Skin of body (tissue), 3 donors: ENCODE measurements at places on chromosomes 5 and 9. TPM values are rescaled to one million over a fixed set of nuclear protein-coding genes. Genes with fewer than 3 reads are reported as not detected.

GRCh38 chr9:76699971-76700370 lies 64.3 kb upstream of the PCA3 start:
- peak; percentile 66 for DNase-seq

GRCh38 chr5:131171276-131171810 lies 599 bp downstream of the LYRM7 start:
- no peak for DNase-seq

- DNase-seq = no peak
These were observed 224.4 kb downstream of the TENT4A start for GRCh38 chr5:6937677-6938076.

DNA sequence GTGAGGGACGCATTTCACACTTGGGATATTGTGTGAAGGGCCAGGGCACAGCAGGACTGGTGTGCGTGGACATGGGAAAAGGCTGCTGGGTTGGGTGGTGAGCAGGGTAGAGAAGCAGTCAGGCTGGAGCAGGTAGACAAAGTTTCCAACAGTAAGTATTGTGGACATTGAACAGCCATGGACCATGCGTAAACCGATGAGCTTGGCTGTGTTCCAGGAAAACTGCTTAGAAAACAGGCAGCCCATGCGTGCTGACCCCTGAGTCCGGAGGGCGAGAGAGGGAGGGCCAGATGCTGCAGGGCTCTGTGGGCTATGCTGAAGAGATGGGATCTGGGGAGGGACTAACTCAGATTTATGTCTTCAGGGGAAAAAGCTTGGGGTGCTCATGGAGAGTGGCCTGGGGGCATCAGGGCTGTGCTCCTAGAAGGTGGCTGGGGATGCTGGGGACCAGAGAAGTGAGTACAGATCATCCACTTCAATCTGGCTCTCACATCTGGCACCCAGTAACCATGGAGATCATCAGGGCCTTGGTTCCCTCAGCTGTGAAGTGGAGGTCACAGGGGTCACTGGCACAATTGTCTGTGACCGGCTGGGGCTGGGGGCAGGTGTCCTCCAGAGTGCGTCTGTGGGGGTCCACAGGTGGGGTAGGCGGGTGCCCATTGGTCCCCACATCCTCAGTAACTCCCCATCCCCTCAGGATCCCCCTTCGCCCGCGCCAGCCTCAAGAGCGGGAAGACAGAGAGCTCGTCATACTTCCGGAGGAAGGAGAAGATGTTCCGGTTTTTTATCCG lies 93.3 kb downstream of the CACNA1B start:
- no peak for DNase-seq

CKMT2 gene
- total RNA-seq = 20.3 TPM

GRCh38 chr5:173926359-173926758 lies 38.2 kb downstream of the CPEB4 start:
- no peak for DNase-seq

DNA sequence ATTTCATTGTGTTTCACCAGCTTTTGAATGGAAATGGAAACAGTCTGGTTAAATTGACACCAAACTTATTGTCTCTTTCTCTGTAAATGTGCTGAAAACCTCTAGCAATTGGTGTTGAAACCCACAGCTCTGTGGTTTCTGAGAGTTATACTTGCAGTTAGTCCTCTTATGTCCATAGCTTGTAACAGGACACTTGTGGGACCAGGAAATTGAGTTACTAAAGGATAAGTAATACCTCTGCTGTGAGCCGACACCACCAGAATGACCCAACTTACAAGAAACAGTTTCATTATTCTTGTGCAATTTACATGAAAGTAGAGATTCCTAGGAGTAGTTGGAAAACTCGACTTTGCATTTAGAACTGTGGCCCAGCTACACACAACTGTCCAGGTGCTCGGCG lies 191.5 kb downstream of the CFAP90 start:
- no peak for DNase-seq

GRCh38 chr5:134547066-134547465 lies 21.6 kb downstream of the JADE2 start:
- no peak for DNase-seq

DNA sequence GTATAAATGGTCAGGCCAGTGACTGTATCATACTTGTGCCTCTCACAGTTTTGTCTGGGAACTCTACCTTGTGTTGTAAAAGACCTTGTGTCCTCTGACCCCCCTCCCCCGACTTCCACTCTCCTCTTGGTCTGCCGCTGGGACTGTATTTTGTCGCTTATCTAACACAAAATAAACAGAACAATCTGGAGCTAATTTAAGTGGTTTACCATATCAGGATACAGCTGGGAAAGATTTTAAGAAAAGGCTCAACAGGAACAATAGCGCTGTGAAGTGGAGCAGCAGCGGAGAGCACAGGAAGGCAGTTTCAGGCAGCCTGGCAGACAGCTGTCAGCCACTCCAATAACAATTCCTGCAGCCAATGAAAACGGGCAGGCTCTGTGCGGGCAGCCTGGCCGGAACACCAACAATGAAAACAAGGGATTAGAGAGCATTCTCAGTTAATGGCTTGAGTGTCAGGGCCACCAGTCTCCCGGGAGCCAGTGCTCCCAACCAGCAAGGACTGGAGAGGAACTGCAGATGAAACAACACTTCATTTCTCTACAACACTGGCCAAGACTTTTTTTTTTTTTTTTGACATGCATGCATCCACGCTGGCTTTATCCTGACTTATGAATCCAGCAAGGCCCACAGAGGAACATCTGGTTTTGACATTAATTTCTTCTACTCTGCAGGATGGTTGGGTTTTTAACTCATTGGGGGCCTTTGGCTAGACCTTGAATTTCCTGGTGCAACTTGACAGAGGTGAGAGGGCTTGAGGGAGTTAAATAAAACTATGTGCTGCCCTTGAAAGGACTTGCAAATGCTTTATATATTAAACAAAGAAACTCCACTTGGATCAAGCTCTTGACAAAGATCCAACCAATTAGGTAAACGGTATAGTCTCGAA lies 76.7 kb downstream of the ARSB start:
- DNase-seq = peak; percentile 98

DNA sequence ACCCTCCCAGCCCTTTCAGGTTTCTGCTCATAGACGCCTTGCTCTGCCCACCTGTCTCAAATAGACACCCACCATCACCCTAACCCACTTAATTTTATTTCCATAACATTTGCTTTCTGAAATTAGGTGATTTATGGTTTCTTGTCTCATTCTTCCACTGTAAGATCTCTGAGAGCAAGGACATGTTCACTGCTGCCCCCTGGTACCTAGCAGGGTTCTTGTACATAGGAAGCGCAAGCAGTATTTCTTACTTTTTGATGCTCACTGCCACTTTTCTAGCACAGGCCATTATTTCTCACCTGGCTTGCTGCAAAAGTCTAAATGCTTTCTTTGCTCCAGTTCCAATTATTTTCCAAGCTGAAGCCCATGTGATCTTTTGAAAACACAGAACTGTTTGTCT lies 16.8 kb downstream of the C9orf57 start:
- DNase-seq = no peak

IFNK gene
- not detected for total RNA-seq

DNA sequence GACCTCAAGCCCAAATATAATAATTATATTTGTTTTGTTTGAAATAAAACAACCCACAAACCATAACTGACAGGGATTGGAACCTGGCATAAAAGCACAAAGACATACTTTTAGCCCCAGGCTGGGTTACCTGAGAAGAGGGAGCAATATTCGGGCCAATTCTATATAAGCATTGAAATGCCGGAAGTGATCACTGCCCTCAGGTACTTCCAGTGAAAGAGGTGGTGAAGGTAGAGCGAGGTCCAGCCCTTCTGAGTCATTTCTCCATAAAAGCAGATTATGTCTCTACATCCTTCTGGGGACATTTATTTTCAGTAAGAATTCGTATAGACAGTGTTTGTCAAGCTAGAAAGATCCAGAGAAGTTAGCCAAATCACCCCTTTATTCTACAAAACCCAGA lies 59.6 kb downstream of the GCNT4 start:
- no peak for DNase-seq

GRCh38 chr5:160923936-160924710 lies 72.1 kb upstream of the ATP10B start:
- no peak for DNase-seq

- DNase-seq = no peak
These were observed 408.3 kb downstream of the SH3GL2 start for GRCh38 chr9:17987189-17987588.

DOK3 gene
- total RNA-seq = 3.8 TPM

DNA sequence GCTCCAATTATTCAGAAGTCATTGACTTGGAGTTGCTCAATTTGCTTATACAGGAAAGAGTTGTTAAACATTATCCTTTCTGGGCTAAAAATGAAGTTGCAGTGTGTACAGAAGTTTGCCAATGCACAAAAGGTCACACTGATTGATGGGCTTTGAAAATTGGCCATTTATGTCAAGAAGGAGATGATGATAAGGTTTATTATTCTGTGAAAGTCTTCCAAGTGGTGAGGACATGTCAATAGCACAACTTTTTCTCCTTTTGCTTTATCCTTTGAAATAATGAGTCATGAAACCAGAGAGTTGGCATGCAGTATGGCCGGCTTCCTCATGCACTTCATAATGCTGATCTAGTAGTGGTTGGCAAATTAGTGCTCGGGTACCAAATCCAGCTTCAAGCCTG lies 848.5 kb upstream of the WWC1 start:
- no peak for DNase-seq

OTP gene
- total RNA-seq = not detected

TMC1 gene
- total RNA-seq = 0.69 TPM

GRCh38 chr9:83935276-83935935 lies 14.2 kb upstream of the KIF27 start:
- DNase-seq = no peak

BARHL1 gene
- not detected for total RNA-seq

NME5 gene
- total RNA-seq = 1.3 TPM

PLPPR1 gene
- total RNA-seq = 1.5 TPM

SIT1 gene
- 0.30 TPM for total RNA-seq

RNF145 gene
- 47.4 TPM for total RNA-seq

GRCh38 chr9:35673132-35674024 lies at the start of gene CA9:
Gene CA9, plus strand, starts transcription at chr9:35673928. Its CDS starts 32 bp downstream, at chr9:35673960.
- DNase-seq = no peak

PCDHB2 gene
- total RNA-seq = 3.1 TPM

DNA sequence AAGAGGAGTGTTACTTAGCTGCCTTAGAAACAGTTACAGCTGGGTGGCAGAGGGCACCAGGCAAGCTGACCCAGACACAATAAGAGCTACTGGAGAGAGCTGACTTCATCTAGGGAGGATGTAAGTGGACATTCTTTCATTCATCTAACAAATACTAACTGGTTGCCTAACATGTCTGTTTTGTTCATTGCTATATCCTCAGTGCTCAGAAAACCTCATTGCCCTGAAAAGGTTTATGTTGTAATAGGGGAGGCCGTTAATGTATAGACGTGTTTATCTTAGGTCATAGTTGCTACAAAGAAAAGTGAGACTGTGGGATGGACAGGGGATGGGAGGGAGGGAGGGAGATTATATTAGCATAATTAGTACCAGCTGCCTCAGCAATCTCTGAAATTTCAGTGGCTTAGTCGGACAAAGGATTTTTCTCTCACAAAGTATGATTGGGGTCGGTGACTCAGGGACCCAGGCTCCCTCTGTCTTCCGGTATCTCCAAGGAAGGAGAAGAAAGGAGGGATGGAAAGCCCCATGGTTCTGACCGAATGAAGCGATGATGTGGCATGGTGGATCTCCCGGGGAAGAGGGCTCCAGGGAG lies 2.6 kb upstream of the SNX18 start:
- no peak for DNase-seq

- no peak for DNase-seq
These were observed 1.7 kb upstream of the PTPN3 start for GRCh38 chr9:109499631-109500410.

GRCh38 chr9:20391208-20391607 lies 231.1 kb downstream of the MLLT3 start:
- no peak for DNase-seq

SPATA31C1 gene
- total RNA-seq = not detected

- no peak for DNase-seq
These were observed 50.2 kb upstream of the NR3C1 start for GRCh38 chr5:143453720-143454119.

FBLL1 gene
- 0.79 TPM for total RNA-seq

MEIKIN gene
- not detected for total RNA-seq

DNA sequence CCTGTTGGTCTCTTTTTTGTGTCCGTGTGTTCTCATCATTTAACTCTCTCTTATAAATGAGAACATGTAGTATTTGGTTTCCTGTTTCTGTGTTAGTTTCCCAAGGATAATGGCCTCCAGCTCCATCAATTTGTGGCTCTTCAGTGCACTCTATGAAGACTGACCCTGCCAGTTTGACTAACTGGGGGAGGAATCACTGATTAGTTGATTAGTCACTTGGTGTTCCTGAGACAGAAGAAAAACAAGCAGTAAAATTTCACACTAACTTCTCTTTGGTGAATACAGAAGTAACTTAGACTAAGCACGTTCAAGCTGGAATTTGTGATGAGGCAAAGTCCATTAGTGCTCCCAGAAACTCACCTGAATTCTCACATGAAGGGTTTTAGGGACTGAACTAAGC lies 495.8 kb upstream of the RORB start:
- no peak for DNase-seq

GRCh38 chr9:137683262-137683864 lies 64.6 kb downstream of the EHMT1 start:
- no peak for DNase-seq

- DNase-seq = no peak
These were observed 87.9 kb upstream of the POU5F2 start for GRCh38 chr5:93829346-93829745.

GRCh38 chr9:93138171-93138764 lies 4.2 kb upstream of the NINJ1 start:
- no peak for DNase-seq

DNA sequence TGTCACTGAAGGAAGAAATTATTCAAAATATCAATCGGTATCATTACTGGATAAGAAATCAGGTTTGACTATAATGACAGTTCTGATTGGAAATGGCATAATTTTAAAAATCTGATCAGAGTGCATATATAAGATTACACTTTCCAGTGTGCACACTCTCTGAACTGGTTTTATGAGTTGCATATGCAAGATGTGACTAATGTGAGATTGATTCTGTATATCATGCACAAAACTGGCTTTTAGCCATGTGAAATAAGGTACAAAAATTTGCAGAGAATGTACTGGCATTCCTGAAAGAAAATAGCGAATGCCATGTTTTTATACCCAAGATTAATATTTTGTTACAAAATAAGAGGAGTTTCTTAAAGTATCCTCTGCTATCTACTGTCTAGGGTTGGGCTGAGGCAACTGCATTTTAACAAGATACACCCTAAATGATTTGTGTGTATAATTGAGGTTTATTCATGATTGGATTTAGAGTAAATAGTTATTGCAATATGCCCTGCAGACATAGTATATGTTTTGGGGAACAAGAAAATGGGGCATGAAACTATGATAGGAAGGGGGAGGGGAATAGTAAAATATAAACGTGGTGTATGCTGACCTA lies 70.7 kb downstream of the LNPEP start:
- no peak for DNase-seq

CDH6 gene
- 6.9 TPM for total RNA-seq

ALDH1B1 gene
- total RNA-seq = 9.3 TPM

ANKRD20A1 gene
- 0.89 TPM for total RNA-seq

- DNase-seq = no peak
These were observed 485.0 kb downstream of the TAF11L14 start for GRCh38 chr5:18119156-18119785.
